ENCODE measurements at places on chromosomes 1 and 21. TPM values are rescaled to one million over a fixed set of nuclear protein-coding genes. Genes with fewer than 3 reads are reported as not detected.

XPR1 gene
- 20.5 TPM for total RNA-seq

HES3 gene
- total RNA-seq = not detected

CHODL gene
- total RNA-seq = 0.15 TPM

GRCh38 chr1:184559117-184559713 is 172.4 kb downstream of the C1orf21 start:
- no peaks in the 10 kb centered on the region for H3K4me1 ChIP-seq
- H3K36me3 ChIP-seq = no peaks in the 10 kb centered on the region
- H3K4me3 ChIP-seq = no peak overlapping the region
- peaks cover 3% of the 10 kb centered on the region for H3K27me3 ChIP-seq
- no peak for DNase-seq

GRCh38 chr1:60911966-60912697 is 170.2 kb upstream of the NFIA start:
- no peak for DNase-seq
- H3K4me1 ChIP-seq = no peaks in the 10 kb centered on the region
- no peaks in the 10 kb centered on the region for H3K36me3 ChIP-seq
- H3K4me3 ChIP-seq = no peak overlapping the region

DNA sequence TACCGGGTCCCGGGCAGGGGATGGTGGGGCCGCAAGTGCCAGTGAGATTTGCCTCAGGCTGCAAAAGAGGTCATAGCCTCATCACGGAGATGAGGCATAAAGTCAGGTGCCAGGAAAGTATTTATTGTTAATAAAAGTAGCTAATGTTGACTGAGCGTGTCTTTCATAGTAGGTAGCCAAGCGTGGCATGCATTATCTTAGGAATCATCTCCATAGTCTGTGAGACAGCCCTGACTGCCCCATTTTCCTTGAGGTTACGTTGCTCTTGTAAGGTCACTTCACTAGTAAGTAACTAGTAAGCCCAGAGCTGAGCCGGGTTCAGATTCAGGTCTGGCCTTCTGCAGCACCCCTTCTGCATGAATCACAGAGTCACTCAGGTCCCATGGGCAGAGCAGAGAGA is 174.2 kb downstream of the CAMTA1 start:
- no peak overlapping the region for H3K27ac ChIP-seq
- H3K36me3 ChIP-seq = no peaks in the 10 kb centered on the region
- no peak overlapping the region for H3K4me3 ChIP-seq

DNA sequence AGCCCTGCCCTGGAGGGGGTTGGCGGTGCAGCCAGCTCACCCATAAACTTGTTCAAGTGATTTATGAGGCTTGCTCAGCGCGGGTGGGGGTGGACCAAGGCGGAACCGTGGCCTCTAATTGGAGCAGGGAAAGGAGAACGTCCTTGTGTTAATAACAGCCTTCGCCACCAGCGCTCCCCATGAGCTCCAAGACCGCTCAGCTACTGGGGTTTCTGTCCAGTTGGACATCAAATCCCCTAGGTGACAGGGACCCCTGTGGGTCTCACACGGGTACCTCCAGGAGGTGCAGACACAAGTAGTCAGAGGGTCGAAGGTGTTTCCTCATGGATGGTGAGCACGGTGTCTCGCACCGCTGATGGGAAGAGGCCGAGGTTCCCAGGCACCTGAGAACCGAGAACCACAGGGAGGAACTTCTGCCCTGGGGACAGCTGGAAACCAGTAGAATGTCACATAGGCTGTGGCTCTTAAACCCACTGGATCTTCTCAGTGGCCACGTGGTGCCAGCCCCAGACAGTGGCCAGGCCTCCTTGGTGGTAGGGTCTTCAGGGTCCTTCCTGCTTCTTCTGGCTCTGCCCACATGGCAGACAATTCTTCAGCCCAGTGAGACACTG is 3.7 kb upstream of the ACTRT2 start:
- DNase-seq = no peak
- H3K27me3 ChIP-seq = no peaks in the 10 kb centered on the region
- no peak overlapping the region for H3K4me3 ChIP-seq

- peaks cover 7% of the 10 kb centered on the region for H3K27me3 ChIP-seq
- DNase-seq = no peak
- no peak overlapping the region for H3K4me3 ChIP-seq
- no peaks in the 10 kb centered on the region for H3K4me1 ChIP-seq
Measured at GRCh38 chr1:162983671-162984425, 85.3 kb upstream of the RGS4 start.

NEK7 gene
- 49.3 TPM for total RNA-seq

GRCh38 chr21:35332841-35333426 is 283.8 kb upstream of the RUNX1 start:
- no peak overlapping the region for H3K27ac ChIP-seq
- no peaks in the 10 kb centered on the region for H3K36me3 ChIP-seq
- H3K27me3 ChIP-seq = no peaks in the 10 kb centered on the region
- peaks cover 1% of the 10 kb centered on the region for H3K4me1 ChIP-seq
- no peak overlapping the region for H3K4me3 ChIP-seq

DNA sequence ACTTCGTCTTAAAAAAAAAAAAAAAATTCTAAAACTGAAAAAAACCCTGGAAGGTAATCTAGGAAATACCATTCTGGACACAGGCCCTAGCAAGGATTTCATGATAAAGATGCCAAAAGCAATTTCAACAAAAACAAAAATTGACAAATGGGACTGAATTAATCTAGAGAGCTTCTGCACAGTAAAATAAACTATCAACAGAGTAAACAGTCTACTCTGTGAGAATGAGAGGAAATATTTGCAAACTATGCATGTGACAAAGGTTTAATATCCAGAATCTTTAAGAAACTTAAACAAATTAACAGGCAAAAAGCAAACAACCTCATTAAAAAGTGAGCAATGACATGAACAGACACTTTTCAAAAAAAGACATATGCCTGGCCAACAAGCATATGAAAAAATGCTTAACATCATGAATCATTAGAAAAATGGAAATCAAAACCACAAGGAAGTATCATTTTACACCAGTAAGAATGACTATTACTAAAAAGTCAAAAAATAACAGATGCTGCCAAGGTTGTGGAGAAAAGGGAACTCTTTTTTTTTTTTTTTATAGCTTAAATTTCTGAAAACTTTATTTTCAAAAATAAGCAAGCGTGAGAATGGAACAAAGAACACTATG is 29.4 kb upstream of the RNPC3 start:
- DNase-seq = no peak
- no peak overlapping the region for H3K27ac ChIP-seq
- no peak overlapping the region for H3K4me3 ChIP-seq
- H3K27me3 ChIP-seq = peaks cover 1% of the 10 kb centered on the region
- H3K36me3 ChIP-seq = no peaks in the 10 kb centered on the region

COL6A2 gene
- 2.5 TPM for total RNA-seq

AIM2 gene
- 4.2 TPM for total RNA-seq

TRAF3IP3 gene
- total RNA-seq = 426 TPM

DNA sequence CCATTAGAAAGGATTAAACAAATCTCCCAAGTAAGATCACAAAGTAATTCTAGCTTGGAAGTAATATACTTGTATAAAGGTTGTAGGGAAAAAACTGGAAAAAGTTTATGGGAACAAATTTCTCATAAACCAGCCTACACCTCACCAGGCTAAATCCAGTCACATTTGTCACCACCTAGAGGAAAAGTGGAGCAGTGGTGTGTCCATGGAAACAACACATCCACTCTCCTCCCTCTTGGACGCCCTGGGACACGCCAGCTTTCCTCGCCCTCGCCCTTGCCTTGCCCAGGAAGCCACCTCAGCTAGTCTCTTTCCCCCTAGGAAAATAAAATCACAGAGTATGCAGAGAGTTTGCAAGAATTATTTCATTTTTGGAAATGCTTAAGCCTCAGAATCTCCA is 2.2 kb downstream of the PALMD start:
- no peak overlapping the region for H3K4me3 ChIP-seq
- no peaks in the 10 kb centered on the region for H3K4me1 ChIP-seq

CFHR1 gene
- total RNA-seq = not detected

GRCh38 chr1:159866905-159867663 is 4.6 kb upstream of the VSIG8 start:
- no peaks in the 10 kb centered on the region for H3K27me3 ChIP-seq
- H3K4me3 ChIP-seq = no peak overlapping the region
- peak; percentile 10 for DNase-seq
- H3K36me3 ChIP-seq = no peaks in the 10 kb centered on the region

DNA sequence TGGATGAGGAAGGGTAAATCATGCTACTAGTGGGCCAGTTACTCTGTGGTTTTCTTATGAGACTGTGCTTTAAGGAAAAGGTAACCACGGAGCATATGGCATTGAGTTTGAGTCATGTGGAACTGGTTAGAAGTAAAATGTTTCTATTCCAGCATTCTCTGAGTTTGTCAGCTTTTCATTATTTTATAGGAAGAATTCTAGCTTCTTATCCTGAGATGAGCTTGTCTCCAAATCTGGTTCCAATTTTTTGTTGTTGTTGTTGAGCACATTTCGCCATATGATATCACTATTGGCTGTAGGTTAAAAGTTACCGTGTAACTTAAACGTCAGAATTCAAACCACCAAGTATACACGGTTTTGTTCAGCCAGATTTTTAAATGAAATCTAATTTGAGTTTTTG is 69.9 kb downstream of the ATF6 start:
- no peak overlapping the region for H3K4me3 ChIP-seq
- H3K36me3 ChIP-seq = peaks cover 42% of the 10 kb centered on the region
- peaks cover 12% of the 10 kb centered on the region for H3K4me1 ChIP-seq
- H3K27me3 ChIP-seq = no peaks in the 10 kb centered on the region

DNA sequence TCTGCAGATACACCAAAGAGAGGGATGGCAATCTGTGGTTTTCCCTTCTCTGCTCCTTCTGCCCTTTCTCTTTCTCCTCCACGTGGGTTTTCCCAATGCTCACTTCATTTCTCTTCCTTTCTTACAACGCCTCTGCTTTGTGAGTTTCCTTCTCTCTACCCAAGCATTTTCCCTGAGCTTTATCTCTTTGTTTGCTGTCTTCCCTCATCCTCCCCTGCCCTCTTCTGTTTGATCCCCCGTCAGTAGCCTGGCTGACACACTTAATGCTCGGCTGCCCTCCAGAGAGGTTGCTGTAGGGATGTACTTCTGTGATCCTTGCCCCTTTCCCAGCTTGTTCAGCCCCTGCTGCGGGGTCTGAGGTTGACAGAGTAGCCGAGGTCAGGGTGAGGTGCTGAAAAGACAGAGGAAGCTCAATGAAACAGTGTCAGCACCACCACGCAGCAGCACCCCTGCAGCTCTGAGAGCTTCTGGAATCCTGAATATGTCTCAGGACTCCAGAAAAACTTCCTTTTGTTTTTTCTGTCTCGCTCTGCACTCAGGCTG is 6.0 kb downstream of the EDARADD start:
- no peak overlapping the region for H3K27ac ChIP-seq
- H3K36me3 ChIP-seq = peaks cover 1% of the 10 kb centered on the region
- H3K27me3 ChIP-seq = peaks cover 24% of the 10 kb centered on the region
- H3K4me3 ChIP-seq = no peak overlapping the region
- peaks cover 11% of the 10 kb centered on the region for H3K4me1 ChIP-seq
- DNase-seq = no peak

OR10J1 gene
- total RNA-seq = not detected

DNA sequence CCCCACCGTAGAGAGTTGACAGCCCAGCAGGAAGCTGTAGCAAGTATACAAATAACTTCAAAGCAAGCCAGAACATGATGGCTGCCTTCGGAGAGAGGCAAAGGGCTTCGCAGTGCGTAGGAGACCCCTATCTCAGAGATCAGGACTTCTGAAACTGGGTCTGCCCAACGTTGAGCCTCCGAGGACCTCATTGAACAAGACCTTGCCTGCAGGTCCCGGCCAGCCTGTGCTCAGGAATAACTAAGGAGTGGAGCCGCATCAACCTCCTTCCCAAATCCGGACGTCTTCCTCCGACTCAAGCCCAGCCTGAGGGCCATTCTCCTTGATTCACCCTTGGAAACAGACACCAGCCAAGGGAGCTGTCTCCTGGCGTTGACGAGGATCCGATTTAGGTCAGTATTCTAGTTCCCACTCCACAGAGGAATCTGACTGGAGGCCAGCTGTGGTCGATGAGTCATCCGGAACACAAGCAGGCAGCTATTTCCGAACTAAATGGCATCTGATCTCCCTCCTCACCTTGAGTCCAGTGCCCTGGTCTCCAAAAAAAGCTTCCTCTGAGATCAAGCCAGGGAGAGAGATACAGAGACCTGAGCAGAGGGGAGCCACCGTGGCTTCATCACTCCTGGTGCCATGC is 166.5 kb upstream of the COA6 start:
- no peak overlapping the region for H3K27ac ChIP-seq
- no peak overlapping the region for H3K4me3 ChIP-seq
- H3K36me3 ChIP-seq = peaks cover 3% of the 10 kb centered on the region
- DNase-seq = no peak

GRCh38 chr1:237681210-237681609 is 209.5 kb downstream of the ZP4 start:
- H3K27ac ChIP-seq = no peak overlapping the region
- H3K36me3 ChIP-seq = no peaks in the 10 kb centered on the region
- H3K4me1 ChIP-seq = no peaks in the 10 kb centered on the region
- DNase-seq = no peak

GRCh38 chr1:81714636-81715035 is 86.1 kb upstream of the ADGRL2 start:
- no peak overlapping the region for H3K27ac ChIP-seq
- no peak for DNase-seq
- H3K4me3 ChIP-seq = no peak overlapping the region
- H3K36me3 ChIP-seq = no peaks in the 10 kb centered on the region

- H3K27me3 ChIP-seq = peaks cover 28% of the 10 kb centered on the region
- DNase-seq = no peak
- H3K4me3 ChIP-seq = no peak overlapping the region
- no peaks in the 10 kb centered on the region for H3K4me1 ChIP-seq
Measured at GRCh38 chr1:198072177-198072576, 84.6 kb upstream of the NEK7 start.

DNA sequence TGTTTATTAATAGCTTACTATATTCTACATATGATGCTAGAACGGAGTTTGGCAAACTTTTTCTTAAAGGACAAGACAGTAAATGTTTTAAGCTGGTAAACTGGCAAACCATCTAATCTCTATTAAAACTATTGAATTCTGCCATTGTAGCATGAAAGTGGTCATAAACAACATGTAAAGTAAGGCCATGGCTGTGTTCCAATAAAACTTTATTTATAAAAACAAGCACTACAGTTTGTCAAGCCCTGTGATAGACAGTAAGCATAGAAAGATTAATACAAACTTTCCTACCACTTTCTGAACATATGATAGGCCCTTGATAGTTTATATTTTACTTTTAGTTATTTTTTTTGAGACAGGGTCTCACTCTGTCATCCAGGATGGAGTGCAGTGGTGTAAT is 22.4 kb downstream of the PEA15 start:
- H3K36me3 ChIP-seq = peaks cover 49% of the 10 kb centered on the region
- no peak overlapping the region for H3K27ac ChIP-seq
- H3K27me3 ChIP-seq = no peaks in the 10 kb centered on the region
- no peaks in the 10 kb centered on the region for H3K4me1 ChIP-seq
- no peak for DNase-seq

KCNJ10 gene
- not detected for total RNA-seq

RNU1-4 gene
- 2,316 TPM for total RNA-seq

TSTD1 gene
- total RNA-seq = 43.6 TPM

KCNK2 gene
- not detected for total RNA-seq

Measured in activated CD4-positive, alpha-beta T cell treated with anti-CD3 and anti-CD28 coated beads, Interleukin-2, amount 10 ng/mL, durations not matched to agents 7 days and 5 days (primary cell).